Hindlimb muscle (tissue), 1 donor: ENCODE measurements at places on chromosomes 6 and 20. TPM values are rescaled to one million over a fixed set of nuclear protein-coding genes. Genes with fewer than 3 reads are reported as not detected.

DNA sequence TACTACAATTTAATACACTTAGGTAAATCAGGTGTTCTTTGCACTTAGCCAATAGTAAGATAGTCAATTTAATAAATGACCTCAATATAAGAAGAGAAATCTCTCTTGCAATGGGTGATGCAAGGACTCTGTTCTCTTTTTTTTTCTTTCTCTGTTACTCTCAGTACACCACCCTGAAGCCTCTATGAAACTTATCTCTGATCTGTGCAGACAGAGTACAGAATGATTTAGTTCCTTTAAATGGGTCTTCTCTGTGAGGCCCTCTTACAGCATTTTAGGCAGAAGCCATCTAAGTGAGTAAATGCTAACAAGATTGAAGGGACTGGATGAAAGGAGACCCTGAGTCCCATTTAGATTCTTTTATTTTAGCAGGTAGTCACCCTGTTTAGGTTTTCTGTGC lies 312.8 kb downstream of the RFPL4B start:
- no peak for DNase-seq

- DNase-seq = no peak
These were observed 33.9 kb downstream of the EDN1 start for GRCh38 chr6:12324099-12324498.

GRCh38 chr6:56866917-56867522 lies 87.9 kb upstream of the BEND6 start:
- no peak for DNase-seq

GRCh38 chr6:89269981-89270380 lies 45.1 kb downstream of the GABRR2 start:
- DNase-seq = no peak

- DNase-seq = peak; percentile 54
These were observed 102.1 kb upstream of the MYL9 start for GRCh38 chr20:36439040-36439730.

- DNase-seq = peak; percentile 49
These were observed 60.7 kb downstream of the BMP7 start for GRCh38 chr20:57205606-57206219.

GRCh38 chr20:10427060-10427692 lies 6.8 kb downstream of the MKKS start:
- DNase-seq = peak; percentile 35

- no peak for DNase-seq
These were observed 412.7 kb downstream of the GRIK2 start for GRCh38 chr6:101806241-101806640.

DNA sequence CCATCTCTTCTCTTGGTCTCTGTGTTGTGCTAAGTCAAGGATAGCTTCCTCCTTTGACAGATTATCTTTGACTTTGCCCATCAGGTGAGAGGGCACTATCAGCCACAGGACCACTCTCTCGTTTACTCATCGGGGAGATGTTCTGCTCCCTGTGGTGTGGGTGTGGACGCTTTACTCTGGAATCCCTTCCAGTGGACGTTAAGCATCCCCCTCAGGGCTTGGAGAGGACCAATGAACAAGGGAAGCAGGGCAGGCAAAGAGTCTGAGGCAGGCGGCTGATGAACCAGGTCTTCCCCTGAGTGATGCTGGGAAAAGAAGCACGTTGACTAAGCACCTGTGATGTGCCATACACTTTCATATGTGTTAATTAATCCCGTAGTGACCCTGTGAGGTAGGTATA lies 21.0 kb upstream of the RNF24 start:
- DNase-seq = no peak

DNA sequence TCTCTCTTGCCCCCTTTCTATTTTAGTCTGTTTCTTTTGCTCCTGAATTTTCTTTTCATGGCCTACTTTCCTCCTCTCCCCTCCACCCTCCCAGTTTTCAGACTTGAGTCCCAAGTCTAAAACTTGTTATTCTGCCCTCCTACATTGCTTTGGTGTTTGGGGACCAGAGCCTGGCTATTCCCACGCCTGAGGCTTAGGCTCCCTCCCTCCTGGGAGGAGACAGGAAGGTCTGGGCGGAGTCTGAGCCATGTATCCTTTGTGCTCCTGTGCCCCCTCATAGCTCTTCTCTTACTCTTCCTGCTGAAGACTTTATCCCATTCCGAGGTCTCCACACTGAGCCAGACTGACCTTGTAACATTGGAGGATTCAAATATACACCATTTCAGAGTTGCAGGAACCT lies 69.5 kb downstream of the DAAM2 start:
- DNase-seq = no peak

DNA sequence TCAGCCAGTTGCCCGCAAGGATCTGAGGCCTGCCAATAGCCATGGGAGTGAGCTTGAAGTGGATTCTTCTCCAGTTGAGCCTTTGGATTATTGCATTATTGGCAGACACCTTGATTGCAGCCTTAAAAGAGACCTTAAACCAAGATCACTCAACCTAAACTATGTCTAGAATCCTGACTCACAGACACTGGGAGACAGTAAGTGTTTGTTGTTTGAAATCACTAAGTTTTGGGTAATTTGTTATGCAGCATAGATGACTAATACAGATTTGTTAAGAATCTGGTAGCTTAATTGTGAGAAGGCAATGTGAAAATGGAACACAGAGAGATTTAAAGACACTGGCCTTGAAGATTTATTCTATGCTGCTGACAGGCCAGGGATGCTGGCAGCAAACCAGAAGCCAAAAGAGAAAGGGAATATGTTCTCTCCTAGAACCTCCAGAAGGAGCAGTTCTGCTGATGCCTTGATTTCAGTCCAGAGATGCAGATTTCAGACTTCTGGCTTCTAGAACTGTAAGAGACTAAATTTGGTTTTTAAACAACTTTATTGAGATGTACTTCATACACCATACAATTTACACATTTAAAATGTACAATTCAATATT lies 17.6 kb downstream of the SIRPD start:
- DNase-seq = no peak

GRCh38 chr6:45229416-45229815 lies 98.7 kb upstream of the RUNX2 start:
- no peak for DNase-seq

GRCh38 chr20:46636514-46636913 lies 14.7 kb downstream of the SLC13A3 start:
- DNase-seq = no peak

DNA sequence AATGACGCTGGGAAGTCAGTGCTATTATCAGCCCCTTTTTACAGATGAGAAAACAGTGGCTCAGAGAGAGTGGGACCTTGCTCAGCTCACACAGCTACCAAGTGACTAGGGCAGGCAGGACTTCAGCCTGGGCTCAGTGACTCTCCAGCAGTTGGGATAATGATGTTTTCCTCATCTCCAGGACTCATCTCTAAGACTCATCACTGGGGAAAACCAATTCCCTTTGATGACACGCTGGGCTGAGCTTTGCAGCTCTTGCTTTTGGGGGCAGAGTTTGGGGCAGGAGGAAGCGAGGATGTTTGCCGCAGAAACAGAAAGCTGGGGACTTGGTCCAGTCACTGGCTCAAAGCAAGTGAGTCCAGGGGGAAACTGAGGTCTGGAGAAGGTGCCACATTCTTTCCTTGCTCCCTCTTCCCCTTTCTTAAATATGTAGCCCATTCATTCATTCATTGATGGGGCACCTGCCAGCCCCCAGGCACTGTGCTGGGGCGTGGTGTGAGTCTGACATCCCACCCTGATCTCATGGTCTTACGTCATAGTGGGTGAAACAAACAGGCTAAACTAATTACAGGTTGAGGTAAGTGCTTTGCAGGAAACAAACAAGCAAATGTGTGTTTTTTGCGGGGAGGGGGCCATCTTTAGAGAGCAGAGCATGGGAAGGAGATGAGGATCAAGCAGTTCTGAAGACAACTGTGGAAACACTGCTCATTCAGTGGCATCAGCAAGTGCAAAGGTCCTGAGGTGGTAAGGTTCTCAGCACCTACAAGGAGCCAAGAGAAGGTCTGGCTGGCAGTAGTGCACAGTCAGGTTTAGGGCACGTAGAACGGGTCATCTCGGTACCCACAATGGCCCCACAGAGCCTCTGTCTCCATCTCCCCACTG lies 74.4 kb upstream of the PMEPA1 start:
- no peak for DNase-seq

DNA sequence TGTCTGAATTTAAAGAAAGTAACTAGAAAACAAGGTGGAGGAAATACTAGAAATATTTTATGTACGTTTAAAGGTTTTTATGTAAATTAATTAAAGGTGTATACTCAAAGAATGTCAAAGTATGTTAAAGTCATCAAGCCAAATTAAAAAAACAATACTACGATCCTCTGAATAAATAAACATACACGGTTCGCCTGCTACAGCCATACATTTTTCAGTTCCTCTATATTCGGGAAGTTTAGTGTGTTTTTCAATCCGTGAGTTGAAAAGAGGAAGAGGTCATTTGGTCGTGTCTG lies 626 bp downstream of the STX7 start:
- DNase-seq = no peak

DNA sequence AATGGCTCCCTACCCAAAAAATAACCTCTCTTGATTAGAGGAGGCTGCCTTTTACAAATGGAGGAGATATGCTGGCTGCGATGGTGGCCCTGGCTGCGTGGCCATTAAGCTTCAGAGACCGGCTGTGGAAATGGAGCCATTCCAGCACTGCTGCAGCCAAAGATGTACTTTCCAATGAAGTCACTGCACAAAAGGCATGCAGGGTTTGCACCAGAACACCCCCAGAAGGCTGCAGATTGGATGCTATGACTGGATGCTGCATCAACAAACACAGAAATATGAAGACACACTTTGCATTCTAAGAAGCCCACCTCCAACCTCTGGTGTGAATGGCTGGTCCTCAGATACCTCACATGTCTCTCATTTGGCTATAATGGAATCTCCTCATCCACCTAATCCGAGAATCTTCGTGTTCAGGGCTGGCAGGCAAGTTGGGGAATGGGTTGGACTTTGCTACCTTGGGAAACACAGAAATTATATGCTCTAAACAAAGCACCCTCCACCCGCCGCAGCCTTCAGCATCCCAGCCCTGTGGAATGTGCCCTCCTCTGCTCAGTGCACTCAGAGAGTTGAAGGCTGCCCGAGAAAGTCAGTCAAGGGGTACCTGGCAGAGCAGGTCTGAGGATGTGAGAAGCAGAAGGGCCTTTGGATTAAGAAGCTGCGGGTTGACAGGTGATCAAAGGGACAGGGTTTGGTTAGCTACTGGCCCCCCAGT lies 35.3 kb downstream of the APCDD1L start:
- peak; percentile 35 for DNase-seq

GRCh38 chr20:24589815-24590177 lies 120.4 kb downstream of the SYNDIG1 start:
- no peak for DNase-seq

DNA sequence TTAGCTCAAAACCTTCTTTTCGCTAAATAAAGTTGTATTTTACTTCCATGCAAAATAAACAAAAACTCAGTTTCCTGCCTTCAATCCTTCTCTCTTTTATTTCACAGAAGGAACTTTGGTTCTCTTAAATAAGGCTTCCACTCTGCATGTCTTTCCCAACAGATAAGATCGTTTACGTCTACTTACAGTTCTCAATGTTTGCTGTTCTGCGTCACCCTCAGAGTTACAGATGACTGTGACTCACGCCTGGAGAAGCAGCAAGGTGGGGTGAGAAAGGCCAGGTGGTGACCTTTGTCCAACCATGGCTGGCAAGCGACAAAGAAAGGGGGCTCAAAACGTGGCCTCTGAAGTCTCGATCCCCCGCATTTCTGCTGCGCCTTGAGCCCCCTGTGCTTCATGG lies 51.4 kb upstream of the RPS6KA2 start:
- no peak for DNase-seq

GRCh38 chr6:165345700-165346099 lies 36.3 kb upstream of the C6orf118 start:
- no peak for DNase-seq

- no peak for DNase-seq
These were observed 19.1 kb downstream of the GNAS start for GRCh38 chr20:58871533-58872102.

- DNase-seq = no peak
These were observed 95.9 kb upstream of the IFNGR1 start for GRCh38 chr6:137315081-137315480.

DNA sequence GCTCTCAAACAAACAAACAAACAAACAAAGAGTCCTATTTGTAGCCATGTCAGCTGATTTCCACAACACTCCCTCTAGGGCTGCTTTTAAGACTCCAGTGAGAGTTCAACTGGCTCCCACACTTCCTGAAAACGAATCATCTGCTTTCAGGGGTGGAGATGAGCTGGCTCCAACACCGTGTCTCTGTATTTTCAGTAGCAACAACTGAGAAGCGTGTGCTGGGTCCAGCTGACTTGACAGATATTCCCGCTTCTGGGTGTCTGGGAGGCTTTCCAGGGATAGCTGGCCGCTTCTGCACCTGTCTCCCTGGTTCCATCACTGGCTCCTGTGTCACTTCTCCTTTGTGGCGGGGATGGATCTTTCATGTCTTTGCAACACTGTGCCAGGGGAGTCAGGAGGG lies 272.5 kb upstream of the SOX4 start:
- no peak for DNase-seq

- DNase-seq = no peak
These were observed 1.2 kb downstream of the IBTK start for GRCh38 chr6:82246370-82246769.

GRCh38 chr20:6148073-6148472 lies 25.2 kb upstream of the FERMT1 start:
- no peak for DNase-seq

DNA sequence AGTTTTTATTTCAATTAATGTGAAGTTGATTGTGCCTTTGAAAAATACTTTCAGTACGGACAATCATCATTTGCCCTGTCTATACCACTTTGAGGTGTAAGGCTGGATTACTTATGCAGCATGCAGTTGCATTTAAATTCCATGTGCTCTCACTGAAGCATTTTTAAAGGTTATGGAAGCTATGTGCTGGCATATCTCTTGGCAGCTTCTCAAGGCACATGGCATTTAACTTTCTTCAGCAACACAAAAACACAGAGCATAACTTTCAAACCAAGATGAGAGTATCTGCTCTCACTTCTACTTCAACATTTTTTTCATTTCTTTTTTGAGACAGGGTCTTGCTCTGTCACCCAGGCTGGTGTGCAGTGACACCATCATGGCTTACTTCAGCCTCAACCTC lies 360.6 kb upstream of the RUNX2 start:
- DNase-seq = no peak

- peak; percentile 80 for DNase-seq
These were observed 454.5 kb upstream of the JAG1 start for GRCh38 chr20:11128220-11128718.

GRCh38 chr6:166433096-166433495 lies 50.4 kb upstream of the MPC1 start:
- no peak for DNase-seq

- no peak for DNase-seq
These were observed 79.8 kb upstream of the KCNK16 start for GRCh38 chr6:39402239-39402751.

The PRSS35 gene
- 9.0 TPM for polyA plus RNA-seq

The FOXC1 gene
- 2.0 TPM for polyA plus RNA-seq

The LY6G6C gene
- polyA plus RNA-seq = 0.28 TPM

The PXDC1 gene
- polyA plus RNA-seq = 19.6 TPM
